ENCODE measurements at places on chromosomes 2 and 18. TPM values are rescaled to one million over a fixed set of nuclear protein-coding genes. Genes with fewer than 3 reads are reported as not detected.

- peaks cover 46% of the 10 kb centered on the region for H3K36me3 ChIP-seq
- no peak overlapping the region for H3K27ac ChIP-seq
- no peak for DNase-seq
- no peaks in the 10 kb centered on the region for H3K4me1 ChIP-seq
These were observed 20.6 kb downstream of the MPPE1 start for GRCh38 chr18:11887328-11888128.

GRCh38 chr18:62637807-62638687 lies 77.3 kb upstream of the PHLPP1 start:
- no peak overlapping the region for H3K27ac ChIP-seq
- no peaks in the 10 kb centered on the region for H3K4me1 ChIP-seq
- no peaks in the 10 kb centered on the region for H3K27me3 ChIP-seq
- DNase-seq: no peak

GRCh38 chr2:219912491-219912921 lies 285.1 kb downstream of the SLC4A3 start:
- H3K27me3 ChIP-seq: no peaks in the 10 kb centered on the region
- H3K27ac ChIP-seq: peak overlapping the region; percentile 41
- no peaks in the 10 kb centered on the region for H3K36me3 ChIP-seq
- no peak overlapping the region for H3K4me3 ChIP-seq
- no peak for DNase-seq

- peak; percentile 44 for DNase-seq
- H3K4me1 ChIP-seq: no peaks in the 10 kb centered on the region
- no peaks in the 10 kb centered on the region for H3K36me3 ChIP-seq
- H3K27ac ChIP-seq: no peak overlapping the region
These were observed 59.7 kb upstream of the TPO start for GRCh38 chr2:1353543-1353942.

DNA sequence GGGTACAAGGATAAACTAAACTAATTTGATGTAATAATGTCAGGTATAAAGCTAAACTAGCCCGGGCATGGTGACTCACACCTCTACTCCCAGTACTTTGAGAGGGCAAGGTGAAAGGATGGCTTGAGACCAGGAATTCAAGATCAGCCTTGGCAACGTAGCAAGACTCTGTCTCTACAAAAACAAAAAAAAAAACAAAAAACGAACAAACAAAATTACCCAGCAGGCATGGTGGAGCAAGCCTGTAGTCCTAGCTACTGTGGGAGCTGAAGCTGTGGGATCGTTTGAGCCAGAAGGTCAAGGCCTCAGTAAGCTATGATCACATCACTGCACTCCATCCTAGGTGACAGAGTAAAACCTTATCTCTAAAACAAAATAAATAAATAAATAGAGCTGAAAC lies 131.8 kb upstream of the KYNU start:
- no peaks in the 10 kb centered on the region for H3K4me1 ChIP-seq
- H3K27me3 ChIP-seq: no peaks in the 10 kb centered on the region
- H3K27ac ChIP-seq: no peak overlapping the region
- H3K4me3 ChIP-seq: no peak overlapping the region
- no peaks in the 10 kb centered on the region for H3K36me3 ChIP-seq

DNA sequence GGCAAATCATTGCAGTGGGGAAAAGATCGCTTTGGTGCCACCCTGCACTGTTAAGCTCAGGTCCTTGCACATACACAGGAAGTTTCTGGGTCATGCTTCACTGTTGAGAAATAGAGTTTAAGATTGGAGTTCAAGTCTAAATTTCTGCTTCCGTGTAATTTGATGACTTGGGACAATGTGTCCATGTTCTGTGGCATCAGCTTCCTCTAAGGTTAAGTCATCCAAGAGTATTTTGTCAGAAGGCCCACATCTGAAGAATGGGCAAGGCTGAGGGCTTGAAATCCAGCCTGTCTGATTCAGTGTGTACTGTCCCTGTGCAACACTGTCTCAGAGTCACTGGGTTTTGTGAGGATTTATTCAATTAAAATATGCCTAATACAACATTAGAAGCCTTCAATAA lies 880.7 kb downstream of the SUCLG1 start:
- no peak for DNase-seq
- H3K36me3 ChIP-seq: no peaks in the 10 kb centered on the region
- no peaks in the 10 kb centered on the region for H3K4me1 ChIP-seq
- H3K4me3 ChIP-seq: no peak overlapping the region
- no peaks in the 10 kb centered on the region for H3K27me3 ChIP-seq

DNA sequence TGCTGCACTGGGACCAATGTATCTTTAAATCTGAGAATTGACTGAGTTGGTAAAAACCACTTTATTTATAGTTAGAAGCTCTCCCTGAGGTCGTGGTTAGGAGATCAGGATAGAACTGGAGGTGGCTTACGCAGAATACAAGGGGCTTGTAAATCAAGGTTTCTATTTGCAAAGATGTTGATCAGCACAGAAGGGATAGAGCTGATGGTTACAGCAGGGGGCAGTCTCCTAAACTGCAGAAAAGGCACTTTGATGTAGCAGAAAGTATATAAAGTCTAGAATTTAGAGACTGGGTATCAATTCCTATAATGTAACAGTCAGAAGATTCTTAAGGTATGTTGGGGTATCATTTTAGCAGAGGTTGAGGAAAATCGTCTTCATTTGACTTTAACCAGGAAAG lies 25.2 kb upstream of the ACVR1 start:
- H3K27ac ChIP-seq: no peak overlapping the region
- DNase-seq: no peak
- H3K27me3 ChIP-seq: no peaks in the 10 kb centered on the region
- no peaks in the 10 kb centered on the region for H3K4me1 ChIP-seq
- H3K4me3 ChIP-seq: no peak overlapping the region

DNA sequence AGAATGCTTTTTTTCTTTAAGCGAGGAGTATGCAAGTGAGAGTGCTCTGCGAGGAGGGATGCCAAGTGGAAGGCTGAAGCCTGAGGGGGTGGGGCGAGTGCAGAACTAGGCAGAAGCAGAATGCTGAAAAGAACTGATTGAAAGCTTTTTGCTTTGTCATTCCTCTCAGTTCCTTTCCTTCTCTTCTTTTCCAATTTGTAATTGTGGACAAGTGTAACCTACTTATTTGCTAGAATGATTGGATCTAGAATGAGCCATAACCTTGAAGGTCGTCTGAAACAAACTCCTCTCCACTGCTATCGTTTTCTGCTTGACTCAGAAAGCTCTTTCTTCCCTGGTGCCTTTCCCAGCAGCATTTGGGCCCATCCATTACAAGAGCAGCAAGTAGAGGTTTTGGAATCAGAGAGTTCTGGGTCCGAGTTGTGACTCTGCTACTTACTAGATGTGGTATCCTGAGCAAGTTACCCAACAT lies 115.3 kb downstream of the METTL8 start:
- H3K27ac ChIP-seq: peak overlapping the region; percentile 47
- no peaks in the 10 kb centered on the region for H3K27me3 ChIP-seq
- H3K36me3 ChIP-seq: peaks cover 7% of the 10 kb centered on the region
- H3K4me1 ChIP-seq: peaks cover 14% of the 10 kb centered on the region
- no peak overlapping the region for H3K4me3 ChIP-seq
- no peak for DNase-seq

- H3K4me3 ChIP-seq: no peak overlapping the region
- H3K36me3 ChIP-seq: no peaks in the 10 kb centered on the region
- peaks cover 52% of the 10 kb centered on the region for H3K4me1 ChIP-seq
- peak overlapping the region; percentile 64 for H3K27ac ChIP-seq
These were observed 138.9 kb downstream of the DYSF start for GRCh38 chr2:71592181-71592711.

DNA sequence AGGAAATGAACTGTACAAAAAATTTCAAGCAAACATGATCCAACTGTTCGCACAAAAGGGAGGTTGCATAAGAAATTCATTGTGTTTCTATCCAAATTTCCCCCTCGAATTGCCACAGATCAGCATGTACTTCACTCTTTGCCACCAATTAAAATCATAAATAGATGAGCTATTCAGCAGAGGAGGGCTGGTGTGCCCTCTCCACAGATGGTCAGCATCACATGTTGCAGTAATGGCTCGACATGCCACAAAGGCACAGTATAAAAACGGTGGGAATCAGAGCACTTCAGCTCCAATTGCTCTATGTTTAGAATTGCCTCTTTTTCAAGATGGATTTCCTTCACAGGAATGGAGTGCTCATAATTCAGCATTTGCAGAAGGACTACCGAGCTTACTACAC lies at the start of gene G6PC2:
Gene G6PC2, plus strand, starts transcription at position 289 of the 400 bp plus-strand sequence. Its CDS starts 41 bp downstream, at position 330.
- no peak within 1 kb of the TSS for H3K4me3 ChIP-seq
- no peak for DNase-seq
- H3K4me1 ChIP-seq: no peaks in the 10 kb centered on the region

GRCh38 chr2:54801352-54801751 lies 77.9 kb downstream of the EML6 start:
- no peak for DNase-seq
- no peak overlapping the region for H3K27ac ChIP-seq
- no peaks in the 10 kb centered on the region for H3K36me3 ChIP-seq

Gene APLF
- 5.8 TPM for total RNA-seq

Gene RAB6D
- total RNA-seq: 0.88 TPM

Gene SERPINB10
- total RNA-seq: 0.33 TPM

Gene UPP2
- 1.4 TPM for total RNA-seq

Gene DLX2
- total RNA-seq: not detected

Data from spinal cord (tissue), 10 donors.